ENCODE measurements at places on chromosomes 7 and 10.

- no peak for DNase-seq
Observed at GRCh38 chr10:16727666-16728065, 89.6 kb downstream of the RSU1 start.

DNA sequence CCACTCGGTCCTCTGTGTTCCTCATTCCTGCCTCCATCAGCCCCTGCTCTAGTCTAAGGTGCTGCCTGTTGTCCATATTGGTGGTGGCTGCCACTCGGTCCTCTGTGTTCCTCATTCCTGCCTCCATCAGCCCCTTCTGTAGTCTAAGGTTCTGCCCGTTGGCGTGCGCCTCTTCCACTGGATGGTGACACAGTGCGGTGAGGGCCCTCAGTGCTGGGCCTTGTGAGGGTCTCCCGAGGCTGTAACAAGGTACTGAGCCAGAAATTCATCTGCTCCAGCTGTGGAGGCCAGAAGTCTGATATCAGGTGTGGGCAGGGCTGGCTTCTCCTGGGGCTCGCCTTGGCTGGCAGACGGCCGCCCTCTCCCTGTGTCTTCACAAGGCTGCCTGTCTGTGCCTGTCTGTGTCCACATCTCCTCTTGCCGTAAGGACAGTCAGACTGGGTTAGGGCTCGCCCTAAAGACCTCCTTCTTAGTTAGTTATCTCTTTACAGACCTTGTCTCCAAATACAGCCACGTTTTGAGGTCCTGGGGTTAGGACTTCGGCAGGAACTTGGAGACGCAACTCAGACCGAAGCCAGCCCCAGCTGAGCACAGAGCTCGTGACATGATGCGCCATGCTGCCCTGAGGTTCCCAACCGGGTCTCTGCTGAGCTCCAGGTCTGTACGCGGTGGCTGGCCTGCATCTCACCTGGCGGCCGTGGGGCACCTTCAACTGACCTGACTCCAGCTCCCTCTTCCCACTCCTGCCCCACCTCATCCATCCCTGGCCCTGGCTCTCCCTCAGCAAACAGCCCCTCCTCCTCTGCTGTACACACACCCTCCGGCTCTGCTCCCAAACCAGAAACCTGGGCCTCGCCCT lies 181.4 kb upstream of the SHH start:
- DNase-seq = no peak

DNA sequence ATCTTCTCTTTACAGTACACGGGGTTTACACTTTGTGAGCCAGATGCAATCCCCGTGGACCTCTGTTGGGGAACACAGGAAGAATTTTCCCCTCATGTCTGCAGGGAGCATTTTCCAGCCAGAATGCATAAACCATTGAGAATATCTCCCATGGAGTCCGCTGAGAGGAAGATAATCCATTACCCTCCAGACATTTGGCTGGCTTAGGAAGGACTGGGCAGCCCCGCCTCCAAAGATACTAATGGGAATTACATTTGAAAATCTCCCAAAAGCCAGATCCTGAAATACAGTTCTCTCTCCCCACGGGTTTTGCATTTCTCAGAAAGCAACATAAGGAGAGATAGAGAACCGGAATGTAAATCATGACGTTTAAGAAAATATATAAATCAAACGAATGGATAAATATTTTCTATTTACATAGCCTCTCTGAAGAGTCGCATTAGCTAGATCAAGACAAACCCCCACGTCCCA lies 53.5 kb downstream of the TRIL start:
- no peak for DNase-seq

DNA sequence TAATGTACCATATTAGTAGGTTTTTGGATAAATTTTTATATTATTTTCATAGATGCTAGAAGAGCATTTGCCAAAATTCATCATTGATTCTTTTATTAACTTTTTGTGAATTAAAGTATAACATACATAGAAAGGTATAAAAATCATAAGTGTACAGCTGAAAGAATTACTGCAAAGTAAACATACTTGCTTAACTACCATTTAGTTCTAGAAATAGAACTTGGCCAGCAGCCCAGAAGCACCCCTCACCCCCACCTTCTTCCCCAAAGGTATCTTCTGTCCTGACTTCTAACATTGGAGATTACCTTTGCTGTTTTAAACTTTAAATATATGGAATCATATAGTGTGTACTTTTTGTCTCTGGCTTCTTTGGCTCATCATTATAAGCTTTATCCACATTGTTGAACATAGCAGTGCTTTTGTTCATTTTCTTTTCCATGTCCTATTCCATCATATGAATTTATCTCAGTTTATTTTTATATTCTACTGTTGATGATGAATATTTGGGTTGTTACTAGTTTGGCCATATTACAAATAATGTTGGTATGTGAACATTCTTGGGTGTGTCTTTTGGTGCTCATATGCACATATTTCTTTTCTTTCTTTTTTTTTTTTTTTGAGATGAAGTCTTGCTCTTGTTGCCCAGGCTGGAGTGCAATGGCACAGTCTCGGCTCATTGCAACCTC lies 142.8 kb downstream of the ADK start:
- no peak for DNase-seq

DNA sequence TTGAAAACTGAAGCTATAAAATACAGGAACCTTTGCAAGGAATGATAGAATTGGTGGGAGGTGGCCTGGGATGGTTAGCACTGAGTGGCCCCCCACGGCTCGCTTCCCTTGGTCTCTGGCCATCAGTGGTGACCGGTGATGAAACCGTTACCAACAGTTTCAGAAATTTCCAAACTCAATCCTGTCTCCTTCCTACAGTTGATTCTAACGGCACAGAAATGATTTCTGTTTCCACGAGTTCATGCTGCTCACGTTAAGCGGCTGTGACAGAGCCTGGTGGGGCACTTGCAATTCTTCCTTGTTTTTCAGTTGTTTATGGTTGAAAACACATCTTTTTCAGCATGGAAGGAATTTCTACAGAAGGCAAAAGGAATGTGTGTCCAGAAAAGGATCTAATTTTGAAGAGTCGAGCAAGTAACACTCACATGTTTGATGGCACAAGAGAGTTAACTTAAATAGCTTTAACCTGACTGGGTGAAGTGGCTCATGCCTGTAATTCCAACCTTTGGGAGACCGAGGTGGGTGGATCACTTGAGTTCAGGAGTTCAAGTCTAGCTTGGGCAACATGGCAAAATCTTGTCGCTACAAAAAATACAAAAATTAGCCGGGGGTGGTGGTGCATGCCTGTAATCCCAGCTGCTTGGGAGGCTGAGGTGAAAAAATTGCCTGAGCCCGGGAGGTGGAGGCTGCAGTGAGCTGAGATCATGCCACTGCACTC lies 100.1 kb downstream of the DNAJB6 start:
- no peak for DNase-seq

GRCh38 chr10:44801383-44802327 lies 109.5 kb upstream of the TMEM72 start:
- no peak for DNase-seq

DNA sequence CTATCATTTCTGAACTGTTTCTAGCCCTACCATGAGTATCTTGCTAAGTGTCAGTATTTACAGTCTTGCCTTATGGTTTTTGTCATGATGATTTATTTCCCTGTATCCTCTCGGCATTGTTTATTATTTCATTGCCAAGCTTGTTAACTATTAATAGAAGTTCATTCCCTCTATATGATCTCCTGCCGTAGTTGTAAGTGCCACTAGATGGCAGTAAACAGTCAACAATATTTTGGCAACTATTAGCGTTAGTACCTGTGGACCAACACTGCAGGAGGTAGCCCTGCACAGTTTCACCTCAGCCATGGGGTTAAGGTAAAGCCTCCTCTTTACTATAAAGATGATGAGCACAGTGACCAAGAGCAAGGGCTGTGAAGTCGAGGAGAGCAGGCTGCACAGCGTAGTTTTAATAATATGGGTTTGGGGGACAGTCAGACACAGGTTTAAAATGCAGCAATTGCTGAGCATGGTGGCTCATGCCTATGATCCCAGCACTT lies 26.1 kb upstream of the CCNJ start:
- no peak for DNase-seq

DNA sequence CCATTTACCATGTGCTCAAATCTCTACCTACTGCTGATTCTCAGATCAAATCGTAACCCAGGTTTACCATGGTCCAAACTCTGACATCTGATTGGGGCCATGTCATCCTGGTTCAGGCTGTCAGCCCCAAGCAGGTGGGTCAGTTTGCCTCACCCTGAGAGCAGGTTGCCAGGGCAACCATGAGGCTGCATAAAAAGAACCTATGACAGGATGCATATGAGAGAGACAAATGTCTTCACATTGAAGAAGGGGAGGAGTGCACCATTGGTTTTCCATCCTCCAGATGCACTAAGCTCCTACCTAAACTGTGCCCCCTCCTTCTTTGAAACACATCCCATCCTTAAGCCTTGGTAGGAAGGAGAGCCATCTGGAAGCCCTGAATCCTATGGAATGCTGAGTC lies 10.2 kb downstream of the PRSS1 start:
- no peak for DNase-seq

GRCh38 chr10:75705426-75705825 lies 274.0 kb downstream of the LRMDA start:
- DNase-seq = no peak

GRCh38 chr7:127845522-127846214 lies 185.6 kb downstream of the LRRC4 start:
- DNase-seq = no peak

GRCh38 chr7:22574754-22575520 lies 74.9 kb upstream of the STEAP1B start:
- no peak for DNase-seq

DNA sequence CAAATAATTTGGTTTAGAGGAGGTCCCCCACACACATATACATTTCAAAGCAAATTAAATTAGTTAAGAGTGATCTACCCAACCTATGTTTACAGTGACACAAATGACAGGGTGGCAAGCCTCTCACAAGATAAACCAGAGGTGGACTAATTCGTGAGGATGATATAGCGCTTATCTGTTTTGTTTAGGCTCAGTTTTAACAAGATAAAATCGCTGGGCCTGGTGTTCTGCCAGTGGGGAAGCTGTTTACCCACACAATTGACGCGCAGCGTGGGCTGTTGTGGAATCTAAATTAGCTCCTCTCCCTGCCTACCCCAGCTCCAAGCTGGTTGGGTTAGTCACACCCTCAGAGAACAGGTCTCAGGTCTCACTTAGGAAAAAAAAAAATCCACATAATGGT lies 16.7 kb upstream of the PLXNA4 start:
- DNase-seq = no peak

- DNase-seq = no peak
Observed at GRCh38 chr10:2888403-2889004, 178.8 kb upstream of the PFKP start.

GRCh38 chr10:27297844-27298521 lies 57.4 kb upstream of the ACBD5 start:
- DNase-seq = no peak

Data from cerebellar nuclear complex (tissue), 1 donor.